ENCODE measurements at places on chromosomes 12 and 14. TPM values are rescaled to one million over a fixed set of nuclear protein-coding genes. Genes with fewer than 3 reads are reported as not detected.

DNA sequence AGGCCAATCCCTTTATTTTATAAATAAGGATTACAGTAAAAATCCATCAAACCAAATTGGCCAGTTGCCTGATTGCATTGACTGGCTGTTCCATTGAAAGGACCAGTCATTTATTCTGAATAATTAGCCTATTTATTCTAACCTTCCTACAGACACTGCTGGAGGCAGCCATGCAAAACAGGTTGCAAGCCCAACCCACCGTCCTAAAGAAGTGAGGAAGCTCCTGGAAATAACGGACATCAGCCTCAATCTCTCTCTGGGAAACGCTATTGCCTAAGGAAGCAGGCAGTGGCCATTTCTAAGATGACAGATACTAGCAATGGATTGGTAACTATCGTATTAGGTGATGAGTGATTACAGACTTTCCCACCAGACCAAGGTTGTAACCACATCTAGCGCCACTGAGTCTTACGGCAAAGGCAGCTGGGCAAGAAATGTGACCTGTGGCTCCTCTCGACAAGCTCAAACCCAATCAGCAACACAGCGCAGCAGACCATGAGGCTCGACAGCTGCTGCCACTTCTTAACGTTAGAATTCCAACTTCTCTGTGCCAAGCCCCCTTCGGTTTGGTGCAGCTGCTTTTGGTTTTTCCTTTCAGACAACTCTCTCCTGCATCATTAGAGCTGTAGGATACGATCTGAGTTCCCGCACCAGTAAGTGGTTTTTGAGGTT, 134.2 kb downstream of the KCNK10 start:
- no peak for DNase-seq

- DNase-seq: no peak
Measured at GRCh38 chr12:54504550-54504949, 7.0 kb downstream of the NCKAP1L start.

The OASL gene
- not detected for total RNA-seq

The ADAM21 gene
- total RNA-seq: not detected

DNA sequence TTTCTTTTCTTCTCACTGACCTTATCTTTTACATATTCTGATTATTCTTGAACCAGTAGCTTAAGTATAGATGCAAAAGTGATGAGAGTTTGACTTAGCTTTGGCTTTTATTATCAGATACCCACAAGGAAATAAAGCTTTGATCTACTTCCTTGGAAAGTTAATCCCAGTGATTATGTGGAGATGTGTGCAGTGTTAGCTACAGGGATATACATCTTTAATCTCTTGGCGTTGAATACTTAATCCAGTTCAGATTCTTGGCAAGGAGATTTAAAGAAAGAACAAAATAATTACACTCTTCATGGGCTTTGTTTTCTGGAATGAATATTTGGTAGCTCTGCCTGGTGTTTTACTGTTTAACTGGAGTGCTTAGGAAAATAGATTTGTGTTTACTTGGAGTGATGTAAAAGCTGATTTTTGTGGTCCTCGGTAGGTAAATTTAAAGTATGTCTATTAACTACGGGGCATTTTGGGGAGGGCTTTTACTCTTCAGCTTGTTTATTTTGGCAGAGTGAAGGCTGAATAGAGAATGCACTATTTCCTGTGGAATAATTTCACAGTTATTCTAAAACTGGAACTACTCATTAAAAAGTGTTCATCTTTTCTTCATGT, 150.1 kb upstream of the LRIG3 start:
- DNase-seq: no peak

GRCh38 chr12:47272412-47273190, 192.8 kb upstream of the AMIGO2 start:
- DNase-seq: peak; percentile 62

DNA sequence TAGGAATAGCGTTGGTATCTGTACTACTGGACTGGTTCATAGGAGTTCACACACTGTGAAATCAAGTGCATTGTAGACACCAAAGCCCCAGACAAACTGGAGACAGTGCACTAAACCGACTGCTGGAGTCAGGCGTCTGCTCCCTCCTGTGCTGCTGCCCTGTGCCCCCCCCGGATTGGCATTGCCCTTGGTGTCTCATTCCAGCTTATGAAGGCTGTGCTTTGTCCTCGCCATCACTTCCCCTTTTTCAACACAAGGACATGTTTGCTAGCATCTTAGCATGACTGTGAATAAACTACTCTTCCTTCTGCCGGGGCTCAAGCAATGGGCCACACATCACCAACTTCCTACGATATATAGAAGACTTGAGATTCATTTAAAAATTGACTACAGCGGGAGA, 84.0 kb downstream of the TMCC3 start:
- DNase-seq: no peak

GRCh38 chr12:23851602-23852001, 97.9 kb downstream of the SOX5 start:
- DNase-seq: no peak

DNA sequence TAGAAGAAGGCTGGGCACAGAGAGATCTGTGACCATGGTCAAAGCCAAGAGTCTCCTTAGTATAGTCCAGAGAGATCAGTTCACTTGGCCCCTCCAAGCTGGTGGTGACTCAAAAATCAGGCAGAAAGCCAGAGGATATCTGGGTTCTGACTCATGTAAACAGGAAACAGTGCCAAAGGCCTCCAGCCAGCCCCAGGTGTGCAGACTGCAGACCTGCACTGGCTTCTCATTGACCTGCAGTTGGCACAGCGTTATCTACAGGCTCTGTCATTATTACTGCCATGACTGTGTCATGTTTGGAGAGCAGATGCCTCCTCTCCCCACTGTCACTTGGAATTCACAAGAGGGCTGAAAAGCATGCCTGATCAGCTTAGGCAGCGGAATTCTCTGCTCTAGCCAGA, 295.7 kb upstream of the PRKD1 start:
- DNase-seq: no peak

Measured in K562 (cell line).